Type B pancreatic cell (in vitro differentiated cells): ENCODE measurements at places on chromosomes 6 and 20.

- DNase-seq: no peak
Observed at GRCh38 chr6:163182696-163183095, 231.8 kb upstream of the QKI start.

DNA sequence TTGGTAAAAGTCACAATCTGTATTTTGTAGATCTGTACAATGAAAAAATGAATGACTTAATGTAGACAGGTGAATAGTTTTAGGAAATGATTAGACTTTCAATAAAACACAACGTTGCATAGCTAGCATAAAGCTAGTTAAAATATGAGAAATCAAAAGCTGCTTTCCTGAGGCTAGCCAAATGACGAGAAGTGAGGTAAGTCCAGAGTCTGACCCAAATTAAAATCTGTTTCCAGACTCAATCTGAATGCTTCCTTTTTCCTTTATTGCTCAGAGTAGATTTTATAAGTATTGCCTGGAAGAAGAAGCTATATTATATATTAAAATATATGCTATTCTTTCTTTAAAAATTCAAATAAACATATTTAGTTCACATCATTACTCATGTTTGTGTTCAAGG lies 615.4 kb downstream of the CD109 start:
- DNase-seq: no peak

GRCh38 chr20:41047975-41048305 lies 19.3 kb downstream of the TOP1 start:
- DNase-seq: no peak

- DNase-seq: no peak
Observed at GRCh38 chr20:59948212-59948611, 8.0 kb downstream of the FAM217B start.

DNA sequence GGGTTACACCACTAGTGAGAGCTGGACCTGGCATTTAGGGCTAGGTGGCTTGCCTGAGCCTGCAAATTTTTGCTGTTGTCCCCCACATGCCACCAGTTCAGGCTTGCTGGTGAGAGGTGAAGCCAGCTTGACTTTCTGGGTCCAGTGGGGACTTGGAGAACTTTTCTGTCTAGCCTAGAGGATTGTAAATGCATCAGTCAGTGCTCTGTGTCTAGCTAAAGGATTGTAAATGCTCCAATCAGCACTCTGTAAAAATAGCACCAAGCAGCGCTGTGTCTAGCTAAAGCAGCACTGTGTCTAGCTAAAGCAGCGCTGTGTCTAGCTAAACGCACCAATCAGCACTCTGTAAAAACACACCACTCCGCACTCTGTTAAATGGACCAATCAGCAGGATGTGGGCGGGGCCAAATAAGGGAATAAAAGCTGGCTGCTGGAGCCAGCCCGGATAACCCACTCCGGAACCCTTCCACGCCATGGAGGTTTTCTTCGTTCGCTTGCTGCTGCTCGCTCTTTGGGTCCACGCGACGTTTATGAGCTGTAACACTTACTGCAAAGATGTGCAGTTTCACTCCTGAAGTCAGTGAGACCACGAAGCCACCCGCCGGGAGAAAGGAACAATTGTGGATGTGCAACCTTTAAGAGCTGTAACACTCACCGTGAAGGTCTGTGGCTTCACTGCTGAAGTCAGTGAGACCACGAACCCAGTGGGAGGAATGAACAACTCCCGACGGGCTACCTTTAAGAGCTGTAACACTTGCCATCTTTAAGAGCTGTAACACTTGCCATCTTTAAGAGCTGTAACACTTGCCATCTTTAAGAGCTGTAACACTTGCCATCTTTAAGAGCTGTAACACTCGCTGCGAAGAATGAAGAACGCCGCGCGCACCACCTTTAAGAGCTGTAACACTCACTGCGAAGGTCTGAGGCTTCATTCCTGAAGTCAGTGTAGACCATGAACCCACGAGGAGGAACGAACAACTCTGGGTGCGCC lies 27.3 kb downstream of the GMPR start:
- no peak for DNase-seq

DNA sequence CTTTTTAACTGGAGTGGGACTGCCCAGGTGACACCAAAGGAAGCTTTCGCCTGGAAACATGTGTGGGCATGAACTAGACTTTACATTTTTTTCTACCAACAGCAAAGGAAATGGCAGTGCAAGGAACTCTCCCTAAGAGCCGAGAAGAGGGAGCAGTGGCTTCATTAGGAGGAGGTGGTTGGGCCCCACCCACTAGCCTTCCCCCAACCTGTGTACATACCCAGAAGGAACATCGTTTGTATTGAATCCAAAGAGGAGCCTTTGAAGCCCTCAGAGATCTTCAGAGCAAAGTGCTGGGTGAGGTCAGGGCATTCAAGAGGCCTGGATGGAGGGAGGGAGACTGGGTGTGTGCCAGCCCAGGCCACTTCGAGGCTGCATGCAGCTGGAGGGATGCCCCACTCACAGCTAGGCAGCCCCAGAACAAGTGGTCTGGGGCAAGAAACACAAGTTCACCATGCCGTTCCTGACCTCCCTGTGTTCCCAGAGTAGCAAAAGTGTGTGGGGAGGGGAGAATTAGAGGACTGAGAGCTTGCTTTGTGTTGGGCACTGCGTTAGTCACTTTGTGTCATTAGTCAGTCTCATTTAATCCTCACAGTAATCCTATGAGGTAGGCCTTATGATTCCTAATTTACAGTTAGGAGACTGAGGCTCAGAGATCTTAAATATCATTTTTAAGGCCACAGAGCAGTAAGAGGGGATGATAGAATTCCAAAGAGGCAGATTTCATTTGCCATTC lies 191.6 kb upstream of the SUPT3H start:
- DNase-seq: no peak
